ENCODE measurements at places on chromosomes 4 and X.
A peak's percentile ranks its signal among the peaks of the same experiment; 100 is the strongest.

GRCh38 chrX:104659005-104659744 lies 93.2 kb downstream of the IL1RAPL2 start:
- no peak overlapping the region for H3K27ac ChIP-seq

DNA sequence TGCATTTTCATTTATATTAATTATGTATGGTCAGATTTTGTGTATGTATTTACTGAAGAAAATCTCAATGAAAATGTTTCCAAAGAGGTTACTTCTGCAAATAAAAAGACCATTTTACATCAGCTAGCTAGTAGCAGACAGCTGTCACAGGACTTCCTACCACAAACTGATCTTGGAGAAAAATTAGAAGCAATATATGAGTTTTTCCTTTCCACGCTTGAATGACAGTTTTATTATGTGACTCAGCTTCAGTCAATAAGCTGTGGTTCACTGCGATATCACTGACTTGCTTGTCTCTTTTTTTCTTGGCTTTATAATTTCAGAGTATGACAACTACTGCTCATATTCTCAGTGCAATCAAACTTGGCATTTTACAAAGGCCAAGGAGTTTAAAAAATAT lies 787.4 kb upstream of the GALNTL6 start:
- no peaks in the 10 kb centered on the region for H3K27me3 ChIP-seq

- H3K36me3 ChIP-seq, result no peaks in the 10 kb centered on the region
- no peaks in the 10 kb centered on the region for H3K4me1 ChIP-seq
- no peak overlapping the region for H3K27ac ChIP-seq
- H3K27me3 ChIP-seq, result no peaks in the 10 kb centered on the region
- DNase-seq, result no peak
Observed at GRCh38 chrX:30659421-30659820, 6.2 kb downstream of the GK start.

- no peaks in the 10 kb centered on the region for H3K4me1 ChIP-seq
- H3K36me3 ChIP-seq, result peaks cover 7% of the 10 kb centered on the region
Observed at GRCh38 chrX:10121787-10122186, 35.0 kb upstream of the CLCN4 start.

GRCh38 chrX:85244450-85245211 lies 840 bp downstream of the ZNF711 start:
- no peak for DNase-seq
- peak overlapping the region; percentile 51 for H3K4me3 ChIP-seq
- H3K36me3 ChIP-seq, result no peaks in the 10 kb centered on the region
- H3K27ac ChIP-seq, result no peak overlapping the region

- no peak overlapping the region for H3K4me3 ChIP-seq
- no peaks in the 10 kb centered on the region for H3K27me3 ChIP-seq
- H3K27ac ChIP-seq, result no peak overlapping the region
Observed at GRCh38 chr4:144750348-144750747, 104.4 kb downstream of the HHIP start.
